Esophagus muscularis mucosa (tissue), 4 donors: ENCODE measurements at places on chromosomes 7 and 10. TPM values are rescaled to one million over a fixed set of nuclear protein-coding genes. Genes with fewer than 3 reads are reported as not detected.

DNA sequence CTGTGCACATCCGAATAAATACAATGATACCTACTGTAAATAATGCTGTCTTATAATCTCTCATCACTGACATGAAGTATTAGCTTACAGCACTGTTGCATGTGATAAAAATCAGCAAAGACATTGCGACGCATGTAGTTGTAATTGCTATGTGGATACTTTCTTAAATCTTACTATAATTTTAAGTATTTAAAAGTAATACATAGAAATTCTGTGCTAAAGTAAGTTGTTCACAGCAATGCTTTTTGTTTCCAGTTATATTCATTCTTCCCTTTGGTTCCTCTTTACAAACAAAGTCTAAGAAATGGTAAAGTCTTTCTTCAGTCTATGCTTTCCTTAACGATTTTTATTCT lies 113.7 kb upstream of the DGKB start:
- H3K4me3 ChIP-seq = peak overlapping the region; percentile 45
- H3K27ac ChIP-seq = no peak overlapping the region
- H3K4me1 ChIP-seq = peaks cover 8% of the 10 kb centered on the region
- no peaks in the 10 kb centered on the region for H3K36me3 ChIP-seq
- no peaks in the 10 kb centered on the region for H3K27me3 ChIP-seq

- DNase-seq = no peak
- H3K27me3 ChIP-seq = no peaks in the 10 kb centered on the region
- H3K4me3 ChIP-seq = no peak overlapping the region
- H3K4me1 ChIP-seq = no peaks in the 10 kb centered on the region
- no peaks in the 10 kb centered on the region for H3K36me3 ChIP-seq
Observed at GRCh38 chr7:94043299-94043698, 39.1 kb upstream of the BET1 start.

DNA sequence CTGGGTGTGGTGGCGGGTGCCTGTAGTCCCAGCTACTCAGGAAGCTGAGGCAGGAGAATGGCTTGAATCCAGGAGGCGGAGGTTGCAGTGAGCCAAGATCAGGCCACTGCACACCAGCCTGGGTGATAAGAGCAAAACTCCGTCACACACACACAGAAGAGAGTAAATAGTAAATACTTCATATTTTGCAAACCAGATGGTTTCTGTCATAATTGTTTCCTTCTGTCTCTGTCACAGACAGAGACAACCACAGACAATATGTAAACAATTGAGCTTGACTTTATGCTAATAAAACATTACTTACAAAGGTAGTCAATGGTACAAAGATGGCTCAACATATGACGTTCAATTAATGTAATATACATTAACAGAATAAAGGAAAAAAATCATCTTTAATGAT lies 83.7 kb downstream of the JMJD1C start:
- H3K27me3 ChIP-seq = no peaks in the 10 kb centered on the region
- H3K36me3 ChIP-seq = no peaks in the 10 kb centered on the region
- no peak overlapping the region for H3K27ac ChIP-seq

- H3K4me1 ChIP-seq = peaks cover 23% of the 10 kb centered on the region
- no peaks in the 10 kb centered on the region for H3K27me3 ChIP-seq
- no peaks in the 10 kb centered on the region for H3K36me3 ChIP-seq
- peak overlapping the region; percentile 21 for H3K27ac ChIP-seq
- H3K4me3 ChIP-seq = peak overlapping the region; percentile 53
Observed at GRCh38 chr10:48604039-48604990, 558 bp downstream of the ARHGAP22 start.

- H3K36me3 ChIP-seq = no peaks in the 10 kb centered on the region
- no peaks in the 10 kb centered on the region for H3K4me1 ChIP-seq
- no peaks in the 10 kb centered on the region for H3K27me3 ChIP-seq
- H3K27ac ChIP-seq = no peak overlapping the region
- H3K4me3 ChIP-seq = no peak overlapping the region
- no peak for DNase-seq
Observed at GRCh38 chr7:120877701-120878100, 19.8 kb upstream of the TSPAN12 start.

DNA sequence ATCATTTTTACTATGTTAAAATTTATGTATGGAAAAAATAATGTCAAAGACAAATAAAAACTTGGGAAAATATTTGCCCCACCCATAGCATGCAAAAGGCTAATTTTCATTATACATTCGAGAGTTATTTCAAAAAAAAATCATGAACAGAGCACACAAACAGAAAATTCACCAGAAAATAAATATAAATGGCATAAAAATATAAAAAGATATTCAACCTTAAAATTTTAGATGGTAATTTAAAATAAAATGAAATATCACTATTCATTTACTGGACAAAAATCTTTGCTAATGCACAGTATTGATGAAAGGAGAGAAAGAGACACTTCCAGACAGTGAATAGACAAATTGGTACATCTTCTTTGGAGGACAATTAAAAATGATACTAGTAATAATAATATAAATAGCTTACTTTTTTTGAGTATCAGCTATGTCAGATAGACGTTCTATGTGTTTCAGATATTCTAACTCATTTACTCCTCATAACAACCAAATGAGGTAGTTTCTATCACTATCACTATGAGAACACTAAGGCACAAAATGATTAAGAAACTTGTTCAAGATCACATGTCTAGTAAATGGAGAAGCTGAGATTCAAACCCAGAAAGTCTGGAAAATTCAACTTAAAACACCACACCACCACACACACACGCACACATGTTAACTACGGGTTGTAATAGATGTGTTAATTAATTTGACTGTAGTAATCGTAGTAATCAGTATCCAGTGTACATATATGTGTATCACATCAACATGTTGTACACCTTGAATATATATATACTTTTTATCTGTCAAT lies 63.0 kb downstream of the CCDC71L start:
- no peak for DNase-seq
- H3K36me3 ChIP-seq = no peaks in the 10 kb centered on the region
- H3K4me3 ChIP-seq = no peak overlapping the region
- H3K4me1 ChIP-seq = no peaks in the 10 kb centered on the region
- no peaks in the 10 kb centered on the region for H3K27me3 ChIP-seq

DNA sequence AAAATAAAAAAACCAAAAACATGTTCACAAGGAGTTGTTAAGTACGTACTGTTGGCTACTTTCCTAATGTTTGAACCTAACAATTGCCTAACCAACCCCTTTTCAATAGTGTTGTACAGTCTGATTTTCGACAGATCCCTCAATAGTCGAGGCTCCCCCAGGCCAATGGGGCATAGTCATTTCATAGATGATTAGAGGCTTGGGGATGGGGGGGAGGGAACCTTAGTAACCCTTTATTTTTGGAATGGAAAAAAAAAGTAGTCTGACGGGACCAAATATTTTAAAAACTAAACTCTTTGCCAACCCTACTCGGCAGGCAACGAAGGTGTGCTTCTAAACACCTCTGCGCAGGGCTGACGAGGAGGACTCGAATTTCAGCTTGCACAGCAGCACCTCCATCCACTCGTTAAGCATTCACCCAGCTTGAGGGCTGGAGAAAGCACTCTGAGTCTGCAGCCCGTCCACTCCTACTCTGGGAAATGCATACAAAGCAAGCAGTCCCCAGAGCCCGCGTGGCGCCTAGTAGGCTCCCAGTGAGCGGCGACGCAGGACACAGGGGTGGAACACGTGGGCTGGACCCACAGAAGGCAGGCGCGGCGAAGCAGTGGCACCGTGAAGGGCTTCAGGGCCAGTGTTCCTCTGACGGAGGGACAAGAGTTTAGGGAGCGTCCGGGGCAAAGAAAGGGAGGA lies 899 bp downstream of the PUS7 start:
- no peak for DNase-seq
- H3K27ac ChIP-seq = peak overlapping the region; percentile 88
- no peaks in the 10 kb centered on the region for H3K36me3 ChIP-seq
- peak overlapping the region; percentile 78 for H3K4me3 ChIP-seq
- H3K27me3 ChIP-seq = no peaks in the 10 kb centered on the region

- H3K27ac ChIP-seq = no peak overlapping the region
- no peaks in the 10 kb centered on the region for H3K36me3 ChIP-seq
- H3K27me3 ChIP-seq = no peaks in the 10 kb centered on the region
Observed at GRCh38 chr10:30701451-30702173, 72.1 kb upstream of the LYZL2 start.

DNA sequence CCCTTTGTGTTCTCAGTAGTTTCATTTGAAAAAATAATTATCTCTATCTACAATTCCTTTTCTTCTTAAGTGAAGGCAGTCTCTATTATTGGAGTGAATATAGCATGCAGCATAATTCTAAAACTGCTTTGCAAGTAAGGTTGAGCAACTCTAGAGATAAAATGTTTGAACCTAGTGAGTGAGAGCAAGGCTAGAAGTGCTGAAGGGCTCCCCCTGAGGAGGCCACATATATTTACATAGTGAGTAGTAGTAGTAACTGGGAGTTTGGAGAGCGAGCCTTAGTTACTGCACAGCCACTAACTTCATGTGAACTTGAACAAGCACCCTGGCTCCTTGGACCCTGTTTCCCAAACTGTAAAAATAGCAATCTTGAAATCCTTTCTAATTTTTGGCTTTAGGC lies 141.5 kb upstream of the DKK1 start:
- no peak overlapping the region for H3K4me3 ChIP-seq
- H3K27ac ChIP-seq = no peak overlapping the region
- DNase-seq = no peak
- no peaks in the 10 kb centered on the region for H3K36me3 ChIP-seq

DNA sequence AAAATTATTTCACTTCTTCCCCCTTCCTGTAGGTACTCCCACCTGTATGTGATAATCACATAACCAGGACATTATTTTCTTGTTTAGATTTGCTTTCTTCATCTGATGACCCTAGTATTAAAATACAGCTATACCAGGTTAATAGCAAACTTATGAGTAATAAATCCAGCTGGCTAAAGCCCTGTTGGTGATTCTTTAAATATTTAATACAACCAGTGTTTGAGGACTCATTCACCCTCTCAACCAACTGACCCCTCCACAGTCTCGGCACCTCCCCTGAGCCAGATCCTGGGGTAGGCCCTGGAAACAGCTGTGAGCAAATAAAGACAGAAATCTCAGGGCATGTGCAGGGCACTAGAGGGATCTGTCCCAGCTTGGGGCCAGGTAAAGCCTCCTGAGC lies 58.5 kb downstream of the BLNK start:
- no peaks in the 10 kb centered on the region for H3K4me1 ChIP-seq
- H3K36me3 ChIP-seq = no peaks in the 10 kb centered on the region
- H3K27ac ChIP-seq = no peak overlapping the region
- peaks cover 20% of the 10 kb centered on the region for H3K27me3 ChIP-seq
- DNase-seq = no peak

ECHDC3 gene
- 16.0 TPM for total RNA-seq

NPC1L1 gene
- total RNA-seq = not detected

DNA sequence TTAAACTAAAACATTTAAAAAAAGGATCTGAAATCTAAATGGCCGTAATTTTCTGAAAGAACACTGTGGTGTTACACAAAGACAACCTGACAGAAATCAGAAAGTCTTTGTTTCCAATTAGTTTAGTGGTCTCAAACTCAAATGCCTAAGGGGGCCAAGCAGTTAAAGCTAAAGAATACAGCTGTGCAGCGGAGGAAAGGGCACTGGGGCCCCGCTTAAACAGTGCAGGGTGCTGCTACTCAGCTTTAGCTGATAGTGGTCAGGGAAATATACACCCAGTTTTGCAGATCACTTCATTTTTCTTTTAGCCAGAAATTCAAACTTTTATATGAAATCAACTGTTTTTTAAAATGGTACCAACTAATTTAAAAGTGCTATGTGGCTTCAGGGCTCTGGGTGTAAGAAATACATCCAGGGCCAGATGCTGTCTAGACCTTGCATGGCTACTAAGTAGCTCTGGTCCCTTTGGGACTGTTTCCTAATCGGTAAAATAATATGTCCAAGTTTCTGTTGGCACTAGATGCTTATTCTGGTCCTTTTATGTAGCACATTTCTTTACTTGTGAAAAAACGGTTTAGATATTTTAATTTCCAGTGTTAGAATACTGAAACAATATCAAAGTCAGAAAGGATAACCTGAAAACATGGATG lies 161.8 kb upstream of the LAMB4 start:
- DNase-seq = no peak
- no peaks in the 10 kb centered on the region for H3K36me3 ChIP-seq
- H3K27ac ChIP-seq = no peak overlapping the region
- H3K27me3 ChIP-seq = no peaks in the 10 kb centered on the region
